ENCODE measurements at places on chromosomes 12 and 14.

- no peak for DNase-seq
These were observed 14.4 kb downstream of the FGD6 start for GRCh38 chr12:95202691-95203486.

DNA sequence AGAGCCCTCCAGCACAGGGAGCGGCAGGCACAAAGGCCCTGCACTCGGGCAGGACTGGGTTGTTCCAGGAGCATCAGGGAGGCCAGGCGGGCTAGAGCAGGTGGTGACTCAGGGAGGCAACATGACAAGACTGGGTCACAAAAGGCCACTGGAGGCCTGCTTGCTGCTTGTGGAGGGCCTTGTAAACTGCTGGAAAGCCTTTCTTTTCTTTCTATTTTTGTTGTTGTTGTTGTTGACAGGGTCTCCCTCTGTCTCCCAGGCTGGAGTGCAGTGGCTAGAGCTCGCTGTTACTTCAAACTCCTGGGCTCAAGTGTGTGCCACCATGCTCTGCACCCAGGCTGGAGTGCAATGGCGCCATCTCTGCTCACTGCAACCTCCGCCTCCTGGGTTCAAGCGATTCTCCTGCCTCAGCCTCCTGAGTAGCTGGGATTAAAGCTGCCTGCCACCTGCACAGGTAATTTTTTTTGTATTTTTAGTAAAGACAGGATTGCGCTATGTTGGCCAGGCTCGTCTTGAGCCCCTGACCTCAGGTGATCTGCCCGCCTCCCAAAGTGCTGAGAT is 11.8 kb upstream of the RCOR1 start:
- no peak for DNase-seq

DNA sequence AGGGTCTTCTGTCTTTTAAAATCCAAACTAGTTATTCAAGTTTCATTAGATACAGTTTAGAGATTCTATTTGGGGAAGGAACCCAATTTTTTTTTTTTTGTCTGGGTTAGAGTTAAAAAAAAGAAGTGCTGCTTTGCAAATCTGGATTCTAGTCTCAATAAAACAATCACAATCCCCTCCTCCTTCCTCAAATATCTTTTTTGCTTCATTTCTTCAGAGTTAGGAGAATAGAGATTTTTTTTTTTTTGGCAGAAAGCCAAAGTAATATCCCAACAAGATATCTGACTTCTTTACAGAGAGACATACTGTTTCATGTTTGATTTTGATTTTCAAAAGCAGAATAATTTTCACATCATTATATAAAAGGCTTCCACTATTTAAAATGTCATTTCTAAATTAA is 201.9 kb downstream of the FOXN3 start:
- no peak for DNase-seq

DNA sequence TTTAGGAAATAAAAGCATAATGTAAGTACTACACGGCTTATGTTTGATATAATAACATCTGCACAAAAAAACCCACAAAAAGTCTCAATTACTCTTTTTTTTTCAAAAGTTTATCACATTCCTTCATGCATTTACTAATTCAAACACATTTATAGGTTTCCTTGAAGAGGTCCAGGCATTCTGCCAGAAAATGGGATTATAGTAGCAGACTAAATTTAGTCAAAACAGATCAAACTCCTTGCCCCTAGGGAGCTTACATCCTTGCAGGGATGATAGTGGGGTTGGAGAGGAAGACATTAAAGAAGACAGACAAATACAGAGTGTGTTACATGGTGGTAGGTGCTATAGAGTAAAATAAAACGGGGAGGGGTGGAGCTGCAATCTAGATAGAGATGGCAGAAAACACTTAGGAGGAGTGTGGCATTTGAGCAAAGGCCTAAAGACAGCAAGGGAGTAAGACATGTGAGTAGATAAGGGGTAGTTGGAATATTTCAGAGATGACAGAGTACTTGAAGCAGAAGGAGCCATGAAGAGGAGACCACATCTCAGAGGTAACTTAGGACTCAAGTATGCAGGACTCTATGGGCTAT is 266.9 kb downstream of the PPFIA2 start:
- no peak for DNase-seq
